Fibroblast of skin of left biceps (primary cell): ENCODE measurements at places on chromosomes 2 and 18.

DNA sequence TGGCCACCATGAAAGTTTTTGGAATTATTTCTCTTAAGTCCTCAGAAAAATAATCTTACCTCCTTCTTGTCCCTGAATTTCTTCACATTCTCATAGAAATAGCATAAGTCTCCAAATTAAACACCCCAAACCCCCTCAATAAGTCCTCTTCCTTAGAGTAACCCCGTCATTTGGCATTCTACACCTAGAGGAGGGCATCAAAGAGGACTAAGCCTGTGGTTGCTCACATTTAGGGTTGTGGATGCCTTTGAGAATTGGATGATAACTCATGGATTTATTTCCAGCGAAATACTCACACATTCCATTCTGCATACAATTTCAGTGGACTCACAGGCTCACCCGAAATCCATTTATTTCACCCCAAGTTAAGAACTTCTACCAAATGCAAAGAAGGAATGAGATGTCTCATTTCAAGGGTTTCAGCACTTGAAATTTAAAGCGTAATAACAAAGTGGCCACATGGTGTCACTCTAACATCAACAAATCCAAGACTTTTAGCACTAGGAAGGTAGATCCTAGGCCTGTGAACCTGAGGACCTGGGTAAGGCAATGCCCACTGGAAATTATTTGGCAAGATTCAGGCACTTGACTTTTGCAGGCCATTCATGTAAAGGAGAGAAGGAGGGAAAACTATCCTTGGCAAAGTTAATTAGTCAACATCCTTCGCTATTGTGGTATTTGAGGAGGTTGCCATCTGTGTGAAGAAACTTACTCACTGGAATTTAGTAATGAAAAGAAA is 24.6 kb downstream of the DYTN start:
- peak; percentile 11 for DNase-seq

DNA sequence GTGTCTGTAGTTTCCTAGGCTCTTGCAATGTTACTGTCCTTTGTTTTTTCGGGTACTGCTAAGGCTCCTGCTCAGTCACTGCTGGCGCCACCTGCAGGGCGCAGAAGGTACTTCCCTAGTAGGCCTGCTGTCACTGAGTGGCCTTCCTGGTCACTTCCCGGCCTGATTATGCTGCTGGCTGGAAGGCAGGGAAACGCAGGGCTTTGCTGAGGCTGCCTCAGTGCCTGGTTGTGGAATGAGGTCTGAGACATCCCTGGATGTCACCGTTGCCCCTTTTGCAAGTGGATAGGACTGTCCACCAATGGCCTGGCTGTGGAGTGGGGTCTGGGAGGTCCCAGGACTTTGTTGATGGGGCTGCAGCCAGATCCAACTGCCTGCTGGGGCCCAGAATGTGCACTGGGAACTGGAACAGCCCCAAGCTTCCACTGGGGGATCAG is 13.1 kb downstream of the DAW1 start:
- DNase-seq: no peak

GRCh38 chr2:119659601-119660342 is 19.2 kb upstream of the TMEM177 start:
- no peak for DNase-seq

GRCh38 chr2:148493822-148494563 is 150.6 kb upstream of the EPC2 start:
- DNase-seq: no peak

GRCh38 chr2:108853421-108853820 is 66.8 kb downstream of the CCDC138 start:
- DNase-seq: no peak

DNA sequence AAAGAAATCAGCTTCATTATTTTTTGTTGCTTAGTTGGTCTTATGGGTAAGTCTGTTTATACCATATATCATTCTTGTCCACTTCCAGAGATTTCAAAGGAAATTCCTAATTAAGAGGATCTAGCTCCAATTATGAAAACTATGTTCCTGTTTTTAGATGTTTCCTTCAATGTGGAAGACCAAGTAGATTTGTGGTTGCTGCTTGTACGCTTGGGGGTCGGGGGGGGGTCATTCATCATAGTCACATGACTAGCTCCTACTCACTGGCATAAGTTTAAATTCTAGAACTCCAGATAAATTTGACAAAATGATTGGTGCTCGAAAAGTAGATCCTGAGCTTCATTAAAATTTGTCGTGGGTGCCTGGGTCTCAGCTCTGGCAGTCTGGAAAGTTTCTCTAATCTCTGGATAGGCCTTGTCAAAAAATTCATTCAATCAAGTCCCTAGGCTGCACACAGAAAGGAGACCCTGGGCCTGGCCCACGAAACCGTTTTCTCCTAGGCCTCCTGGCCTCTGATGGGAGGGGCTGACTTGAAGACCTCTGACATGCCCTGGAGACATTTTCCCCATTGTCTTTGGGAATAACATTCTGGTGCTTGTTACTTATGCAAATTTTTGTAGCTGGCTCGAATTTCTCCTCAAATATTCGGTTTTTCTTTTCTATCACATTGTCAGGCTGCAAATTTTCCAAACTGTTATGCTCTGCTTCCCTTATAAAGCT is 62.5 kb downstream of the MEP1B start:
- no peak for DNase-seq

DNA sequence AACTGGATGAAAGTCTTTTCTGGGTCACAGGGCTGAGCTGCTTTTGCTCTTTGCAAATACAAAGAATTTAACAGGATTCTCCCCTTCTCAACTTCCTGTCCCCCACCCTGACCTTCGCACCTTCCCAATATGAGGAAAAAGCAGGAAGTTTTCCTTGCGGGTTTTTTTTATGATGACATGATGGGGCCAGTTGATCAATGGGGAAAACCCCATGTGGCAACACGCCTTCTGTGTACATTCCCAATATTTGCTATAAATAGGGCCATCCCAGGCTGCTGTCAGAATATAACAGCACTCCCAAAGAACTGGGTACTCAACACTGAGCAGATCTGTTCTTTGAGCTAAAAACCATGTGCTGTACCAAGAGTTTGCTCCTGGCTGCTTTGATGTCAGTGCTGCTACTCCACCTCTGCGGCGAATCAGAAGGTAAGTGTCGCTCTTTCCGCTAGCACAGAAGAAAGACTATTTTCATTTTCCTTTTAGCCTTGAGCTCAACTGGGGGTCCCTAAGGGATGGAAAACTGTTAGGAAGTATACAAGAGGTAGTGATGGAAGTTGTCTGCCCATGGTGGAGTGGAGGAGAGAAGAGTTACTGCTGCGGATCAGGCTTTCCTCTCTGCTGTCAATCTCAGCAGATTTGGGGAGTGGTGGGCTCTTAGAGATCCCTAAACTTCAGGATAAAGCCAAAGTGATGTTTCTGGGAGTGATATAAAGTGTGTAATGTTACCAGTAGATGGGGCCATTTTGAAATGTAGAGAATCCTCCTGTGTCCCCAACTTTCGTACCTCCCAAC is at the start of gene CCL20:
Gene CCL20, plus strand, starts transcription at position 281 of the 792 bp plus-strand sequence. Its CDS starts 70 bp downstream, at position 351.
- DNase-seq: no peak

- DNase-seq: no peak
These were observed 502.5 kb upstream of the ACVR2A start for GRCh38 chr2:147342329-147342728.

- no peak for DNase-seq
These were observed 72.4 kb downstream of the ZNF521 start for GRCh38 chr18:25279556-25279955.

- no peak for DNase-seq
These were observed 61.2 kb downstream of the CCDC85A start for GRCh38 chr2:56244911-56245530.

- DNase-seq: no peak
These were observed 3.9 kb downstream of the MAP3K19 start for GRCh38 chr2:135043345-135043744.

GRCh38 chr2:62457556-62457955 is 48.4 kb downstream of the TMEM17 start:
- no peak for DNase-seq

- DNase-seq: no peak
These were observed 10.9 kb upstream of the SLC20A1 start for GRCh38 chr2:112634874-112635157.

DNA sequence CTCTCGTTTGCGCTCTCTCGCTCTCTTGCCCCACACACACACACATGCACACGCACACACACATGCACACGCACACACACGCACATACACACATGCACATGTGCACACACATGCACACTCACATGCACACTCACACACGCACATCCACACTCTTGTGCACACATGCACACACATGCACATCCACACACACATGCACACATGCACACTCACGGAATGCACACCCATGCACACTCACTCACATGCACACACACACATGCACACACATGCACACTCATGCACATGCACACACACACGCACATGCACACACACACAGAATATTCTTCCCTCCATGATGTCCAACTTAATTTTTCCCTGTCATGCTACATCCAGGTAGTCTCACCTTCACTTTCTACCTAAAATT is 360.1 kb downstream of the DCC start:
- DNase-seq: no peak

DNA sequence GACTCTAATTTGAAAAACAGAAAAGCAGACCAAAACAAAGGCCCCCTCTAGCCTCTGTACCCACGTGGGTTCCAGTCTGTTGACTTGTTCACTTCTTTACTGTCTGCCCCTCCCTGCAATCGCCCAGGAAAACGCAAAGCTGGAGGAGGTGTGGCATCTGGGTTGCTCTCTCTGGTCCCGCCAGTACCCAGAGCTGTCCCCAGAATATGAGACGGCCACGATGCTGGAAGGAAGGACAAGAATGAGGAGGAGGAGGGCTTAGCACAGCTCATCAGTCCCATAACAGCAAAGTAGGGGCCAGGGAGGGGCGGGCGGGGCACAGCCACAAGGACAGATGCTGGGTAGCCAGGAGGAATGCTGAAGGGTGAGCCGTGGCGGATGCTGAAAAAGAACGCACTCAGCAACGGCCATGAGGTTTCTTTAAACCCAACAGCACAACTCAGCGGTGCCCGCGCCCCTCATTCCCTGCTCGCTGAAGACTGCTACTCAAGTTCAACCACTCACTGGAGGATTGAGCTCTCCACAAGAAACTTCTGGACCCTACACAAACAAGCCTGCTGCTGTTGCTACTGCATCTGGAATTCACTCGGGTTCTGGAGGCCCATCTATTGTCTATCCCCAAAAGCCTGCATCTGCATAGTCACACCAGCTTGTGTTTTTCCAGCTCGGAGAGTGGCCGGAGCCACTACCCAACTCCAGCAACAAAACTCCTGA is 187.7 kb downstream of the HDAC4 start:
- DNase-seq: no peak

DNA sequence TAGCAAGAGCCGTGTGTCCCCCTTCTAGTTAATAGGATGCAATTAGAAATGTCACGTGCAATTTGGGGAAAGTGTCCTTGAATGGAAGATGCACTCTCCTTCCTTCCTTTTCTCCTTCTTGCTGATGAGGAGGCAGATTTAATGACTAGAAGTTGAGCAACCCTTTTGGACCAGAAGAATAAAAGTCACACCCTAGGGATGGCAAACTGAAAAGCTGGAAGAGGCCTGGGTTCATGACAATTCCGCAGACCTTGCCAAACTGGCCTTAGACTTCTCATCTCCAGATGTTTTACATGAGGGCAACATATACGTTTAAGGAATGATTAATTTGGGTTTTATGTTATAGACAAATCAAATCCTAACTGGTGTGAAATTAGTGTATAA is 38.6 kb upstream of the NCOA1 start:
- no peak for DNase-seq

GRCh38 chr2:18804536-18804935 is 215.2 kb upstream of the NT5C1B start:
- no peak for DNase-seq

DNA sequence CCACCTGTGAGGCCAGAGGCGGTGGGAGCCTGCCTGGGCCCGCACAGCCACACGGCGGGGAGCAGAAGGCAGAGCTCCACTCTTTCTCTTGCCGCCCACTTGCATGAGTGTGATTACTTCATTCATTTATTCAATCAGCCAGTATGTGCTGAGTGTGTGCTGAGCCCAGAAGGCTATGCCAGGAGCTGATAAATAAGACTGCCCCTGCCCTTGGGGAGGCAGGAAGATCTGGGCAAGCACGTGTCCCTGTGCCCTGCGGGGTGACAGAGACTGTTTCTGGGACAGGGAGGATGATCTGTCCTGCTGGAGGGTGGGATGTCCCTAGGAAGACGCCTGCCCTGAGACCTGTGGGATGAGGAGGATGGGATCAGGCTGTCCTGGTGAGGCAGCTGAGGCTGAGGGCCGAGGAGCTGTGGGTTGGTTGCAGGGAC is 250.8 kb downstream of the DYSF start:
- no peak for DNase-seq

DNA sequence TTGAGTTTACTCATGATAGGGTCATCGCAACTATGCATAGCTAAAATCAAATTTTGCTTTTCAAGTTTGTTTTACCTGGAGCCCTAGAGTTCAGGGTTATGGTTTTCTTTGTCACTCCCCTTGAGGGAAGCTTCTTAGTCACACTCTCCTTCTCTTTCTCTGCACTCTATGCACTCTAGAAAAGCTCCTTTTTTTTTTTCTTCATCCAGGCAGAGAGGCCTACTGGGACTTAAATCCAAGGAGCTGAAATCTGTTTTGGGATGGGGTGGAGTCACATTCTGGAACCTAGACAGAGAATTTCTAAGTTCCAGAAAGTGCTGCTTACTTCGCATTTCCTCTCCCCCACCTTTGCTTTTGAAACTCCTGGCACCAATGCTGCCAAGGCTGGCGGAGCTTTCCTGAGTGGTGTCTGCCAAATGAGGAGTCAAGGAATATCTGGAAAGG is 19.1 kb upstream of the IL18R1 start:
- DNase-seq: no peak

DNA sequence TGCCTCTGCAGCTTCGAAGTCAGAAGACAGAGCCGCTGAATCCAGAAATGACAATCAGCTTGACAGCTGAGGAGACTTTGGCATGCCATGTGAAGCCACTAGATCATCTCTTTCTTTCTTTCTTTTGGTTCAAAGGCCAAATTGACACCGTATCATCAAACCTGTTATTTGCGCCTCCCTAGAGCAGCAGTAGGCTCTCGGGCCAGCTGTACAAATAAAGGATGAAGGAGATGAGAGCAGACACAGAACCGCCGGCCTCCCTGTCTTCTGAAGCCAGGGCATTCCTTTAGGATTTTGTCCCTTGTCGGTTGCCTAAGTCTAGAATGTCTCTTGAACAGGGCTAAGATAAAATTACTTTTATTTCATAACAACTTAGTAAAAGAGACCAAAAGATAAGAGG is 36.8 kb downstream of the COL4A4 start:
- DNase-seq: no peak

- no peak for DNase-seq
These were observed 235.1 kb downstream of the SEPTIN10 start for GRCh38 chr2:109378682-109379081.

- DNase-seq: peak; percentile 47
These were observed 244.8 kb upstream of the SLC14A2 start for GRCh38 chr18:45370255-45371010.

- DNase-seq: no peak
These were observed 45.9 kb upstream of the ASB1 start for GRCh38 chr2:238380785-238381184.

GRCh38 chr2:147031897-147032296 is 812.9 kb upstream of the ACVR2A start:
- DNase-seq: no peak

GRCh38 chr2:150391779-150392178 is 95.7 kb downstream of the RND3 start:
- DNase-seq: no peak
